CD4-positive, alpha-beta T cell treated with Interleukin-10 for 1 hour (primary cell): ENCODE measurements at places on chromosomes 6 and 20.
A peak's percentile ranks its signal among the peaks of the same experiment; 100 is the strongest.

GRCh38 chr6:15996030-15996429 is 132.9 kb upstream of the MYLIP start:
- DNase-seq: no peak

GRCh38 chr6:151239603-151240035 is at the start of gene AKAP12:
TSS of gene AKAP12 (plus strand) at chr6:151239967. CDS start at chr6:151240563, 596 bp downstream.
- DNase-seq: no peak

- DNase-seq: no peak
Measured at GRCh38 chr20:20211988-20212518, 155.9 kb upstream of the INSM1 start.

GRCh38 chr6:111417946-111418345 is 65.1 kb downstream of the REV3L start:
- no peak for DNase-seq

DNA sequence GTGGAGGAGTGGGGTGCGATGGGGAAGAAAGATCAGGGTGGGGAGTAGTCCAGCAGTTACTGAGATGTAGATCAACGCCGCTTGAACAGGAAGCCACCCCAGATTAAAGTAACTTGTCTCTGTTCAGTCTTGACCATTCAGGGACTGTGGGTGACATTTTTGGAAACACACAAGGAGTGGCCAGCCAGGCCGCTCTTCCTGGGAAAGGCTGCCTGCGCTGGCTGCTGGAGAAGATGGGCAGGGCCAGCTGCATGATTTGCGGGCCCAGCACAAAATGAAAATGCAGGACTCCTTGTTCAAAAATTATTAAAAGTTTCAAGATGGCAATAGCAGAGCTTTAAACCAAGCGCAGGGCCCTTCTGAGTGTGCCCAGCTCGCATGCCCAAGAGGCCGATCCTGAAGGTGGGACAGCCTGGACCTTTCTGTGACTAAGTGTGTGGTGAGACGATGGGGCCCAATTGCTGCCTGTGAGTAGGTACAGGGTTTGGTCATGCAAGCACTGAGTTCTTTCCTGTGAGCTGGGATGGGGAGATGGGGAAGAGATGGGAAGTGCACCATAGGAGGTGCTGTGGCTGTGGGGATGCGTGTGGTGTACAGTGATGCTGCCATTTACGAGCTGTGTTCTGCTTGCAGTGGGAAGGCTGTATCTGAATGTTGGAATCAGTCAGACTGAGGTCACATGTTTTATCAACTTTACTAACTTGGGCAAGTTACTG is 51.3 kb downstream of the DAAM2 start:
- DNase-seq: no peak

DNA sequence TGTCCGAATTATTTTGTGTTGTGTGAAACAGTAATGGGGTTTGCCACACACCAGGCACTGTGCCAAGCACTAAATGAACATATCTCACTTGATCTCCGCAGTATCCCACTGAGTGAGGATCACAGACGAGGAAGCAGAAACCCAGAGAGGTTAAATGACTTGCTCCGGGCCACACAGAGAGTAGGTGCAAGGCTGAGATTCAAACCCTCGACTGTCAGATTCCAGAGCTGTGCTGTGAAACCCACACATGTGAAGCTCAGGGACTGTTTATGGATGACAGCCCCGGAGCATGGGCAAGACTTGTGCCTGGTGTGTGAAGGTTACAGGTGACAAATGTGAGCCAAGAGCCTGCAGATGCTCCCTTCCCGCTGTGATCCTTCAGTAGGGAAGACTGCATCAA is 87.8 kb upstream of the SIRPA start:
- DNase-seq: no peak

GRCh38 chr6:119334535-119335264 is 14.9 kb downstream of the MAN1A1 start:
- DNase-seq: no peak

- DNase-seq: no peak
Measured at GRCh38 chr20:32350421-32350820, 7.7 kb upstream of the ASXL1 start.

GRCh38 chr6:85867595-85867994 is 224.9 kb upstream of the SYNCRIP start:
- no peak for DNase-seq

DNA sequence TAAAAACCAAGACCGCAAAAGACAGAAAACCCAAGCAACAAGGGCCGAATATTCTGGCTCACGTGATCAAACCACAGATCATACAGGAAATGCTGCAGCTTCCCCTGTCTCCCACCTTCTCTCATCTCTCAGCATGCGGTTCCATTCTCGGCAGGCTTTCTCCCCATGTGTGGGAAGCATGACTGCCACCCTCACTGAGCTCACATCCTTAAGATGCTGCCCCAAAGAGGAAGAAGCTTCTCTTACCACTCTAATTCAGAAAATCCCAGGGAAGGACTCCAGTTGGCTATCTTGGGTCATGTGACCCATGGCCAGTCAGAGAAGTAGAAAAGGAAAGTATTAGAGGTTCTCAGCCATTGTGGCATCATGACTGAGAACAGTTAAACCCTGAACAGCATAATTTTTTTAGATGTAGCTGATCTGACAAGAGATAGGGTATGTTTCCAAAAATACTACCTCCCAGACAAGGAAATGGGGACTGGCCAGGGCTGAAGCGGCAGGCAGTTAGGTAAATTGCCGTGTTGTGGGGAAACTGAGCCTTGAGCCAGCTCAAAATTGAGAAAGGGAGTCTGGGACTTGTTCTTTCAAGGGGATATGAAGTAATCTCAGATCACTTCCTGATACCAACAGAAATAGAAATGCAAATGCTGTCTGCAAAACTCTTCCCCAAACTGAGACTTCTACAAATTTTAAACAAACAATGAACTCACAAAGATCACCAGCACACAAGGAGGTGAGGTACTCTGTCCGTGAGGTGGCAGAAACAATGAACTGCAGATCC is 37.1 kb upstream of the GRM4 start:
- peak; percentile 88 for DNase-seq

DNA sequence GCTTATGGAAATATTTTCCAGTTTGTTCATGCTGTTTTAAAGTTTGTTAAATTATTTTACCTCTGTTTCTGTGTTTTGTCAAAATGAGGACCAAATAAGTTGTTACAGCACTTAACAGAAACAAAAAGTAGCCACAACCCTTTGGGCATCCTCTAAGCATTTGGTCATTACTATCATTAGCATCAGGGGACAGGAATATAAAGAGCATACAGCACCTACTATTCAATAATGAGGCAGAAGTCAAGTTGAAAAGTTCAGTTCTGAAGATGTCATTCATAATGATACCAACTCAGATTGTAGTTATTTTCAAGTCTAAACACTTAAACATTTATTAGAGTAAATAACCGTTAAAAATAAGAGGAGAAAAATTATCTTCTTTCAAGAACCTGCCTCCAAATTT is 862.3 kb upstream of the FLRT3 start:
- DNase-seq: no peak
